ENCODE measurements at places on chromosomes 2 and 18. TPM values are rescaled to one million over a fixed set of nuclear protein-coding genes. Genes with fewer than 3 reads are reported as not detected.

The IL1F10 gene
- polyA plus RNA-seq: not detected

The PRPF40A gene
- polyA plus RNA-seq: 41.5 TPM

The AKAIN1 gene
- polyA plus RNA-seq: 444 TPM

The CCDC178 gene
- not detected for polyA plus RNA-seq

The AGXT gene
- polyA plus RNA-seq: not detected

The DPP10 gene
- 219 TPM for polyA plus RNA-seq

The LCT gene
- not detected for polyA plus RNA-seq

The CDK15 gene
- not detected for polyA plus RNA-seq

The RNU2-63P gene
- polyA plus RNA-seq: not detected

The RAPGEF4 gene
- polyA plus RNA-seq: 28.4 TPM

The NAT8 gene
- not detected for polyA plus RNA-seq

The SLC9A4 gene
- 0.15 TPM for polyA plus RNA-seq
